Thoracic aorta (tissue), 2 donors: ENCODE measurements at places on chromosomes 11 and 22.

DNA sequence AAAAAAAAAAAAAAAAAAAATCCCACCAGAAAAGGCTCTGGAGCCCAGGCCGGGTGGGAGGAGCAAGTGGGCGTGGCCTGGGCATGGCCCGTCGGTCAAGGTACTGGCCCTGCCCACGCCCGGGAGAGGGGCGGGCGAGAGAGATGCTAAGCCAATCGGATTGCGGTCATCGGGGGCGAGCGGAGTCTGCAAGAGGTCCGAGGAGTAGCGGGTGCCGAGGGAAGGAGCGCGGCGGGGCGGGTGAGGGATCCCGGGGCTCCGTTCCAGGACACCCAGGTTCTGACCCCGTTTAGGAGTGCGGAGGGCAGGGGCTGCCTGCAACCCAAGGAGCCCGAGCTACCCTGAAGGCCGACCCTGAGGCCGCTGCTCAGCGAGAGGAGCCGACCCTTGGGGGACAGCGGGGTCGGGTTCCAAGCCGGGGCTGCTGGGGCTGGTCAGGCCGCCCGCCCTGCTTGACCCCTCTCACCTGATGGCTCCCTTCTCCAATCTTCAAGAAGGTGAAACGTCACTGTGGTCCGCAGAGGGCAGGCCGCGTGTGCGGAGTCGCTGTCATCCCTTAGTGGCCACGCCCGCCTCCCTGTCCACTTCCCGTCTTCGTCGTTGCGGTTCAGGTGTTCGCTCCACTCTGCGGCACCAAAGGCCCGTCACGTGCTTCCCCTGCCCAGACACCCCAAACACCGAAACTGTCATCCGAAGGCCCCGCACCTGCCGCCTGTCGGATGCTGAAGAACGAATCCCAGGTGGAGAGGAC is 11.1 kb upstream of the TAB1 start:
- H3K4me1 ChIP-seq: peaks cover 5% of the 10 kb centered on the region
- no peaks in the 10 kb centered on the region for H3K27me3 ChIP-seq
- peak overlapping the region; percentile 78 for H3K4me3 ChIP-seq
- no peak overlapping the region for H3K27ac ChIP-seq
- DNase-seq: peak; percentile 41

GRCh38 chr11:76903325-76903724 is 42.6 kb downstream of the ACER3 start:
- H3K4me1 ChIP-seq: no peaks in the 10 kb centered on the region
- H3K36me3 ChIP-seq: no peaks in the 10 kb centered on the region
- H3K27ac ChIP-seq: no peak overlapping the region
- DNase-seq: no peak
- no peaks in the 10 kb centered on the region for H3K27me3 ChIP-seq

DNA sequence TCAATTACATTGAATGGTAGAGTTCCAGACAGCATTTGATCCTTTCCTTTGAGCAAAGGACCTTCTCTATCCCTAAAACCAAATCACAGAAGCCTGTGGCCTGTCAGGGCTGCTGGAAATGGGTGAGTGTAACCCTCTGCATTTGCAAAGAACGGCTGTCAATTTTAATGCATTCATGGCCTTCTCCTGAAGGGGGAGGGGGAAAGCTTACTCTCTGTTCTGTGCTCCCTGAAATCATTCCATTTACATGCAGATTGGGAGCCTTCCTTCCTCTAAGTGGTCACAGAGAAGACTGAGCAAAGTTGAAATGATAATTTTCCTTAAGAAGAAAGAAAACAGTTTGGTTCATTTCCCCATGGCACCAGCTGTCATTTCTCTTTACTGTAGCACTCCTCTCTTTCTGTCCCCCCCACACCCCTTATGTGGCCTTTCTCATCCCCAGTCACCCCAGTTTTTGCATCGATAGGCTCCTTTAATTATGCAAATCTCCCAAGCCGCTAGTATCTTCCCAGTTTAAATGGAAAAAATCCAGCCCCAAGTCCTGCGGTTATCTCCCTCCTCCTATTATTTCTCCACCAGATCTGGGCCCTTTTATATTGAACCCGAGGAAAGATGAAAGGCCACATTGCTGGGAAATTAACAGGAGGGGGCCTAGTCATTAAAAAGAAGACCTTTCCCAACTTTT is 109.4 kb upstream of the KIRREL3 start:
- no peak overlapping the region for H3K27ac ChIP-seq
- H3K27me3 ChIP-seq: no peaks in the 10 kb centered on the region
- H3K4me3 ChIP-seq: no peak overlapping the region
- H3K36me3 ChIP-seq: no peaks in the 10 kb centered on the region

DNA sequence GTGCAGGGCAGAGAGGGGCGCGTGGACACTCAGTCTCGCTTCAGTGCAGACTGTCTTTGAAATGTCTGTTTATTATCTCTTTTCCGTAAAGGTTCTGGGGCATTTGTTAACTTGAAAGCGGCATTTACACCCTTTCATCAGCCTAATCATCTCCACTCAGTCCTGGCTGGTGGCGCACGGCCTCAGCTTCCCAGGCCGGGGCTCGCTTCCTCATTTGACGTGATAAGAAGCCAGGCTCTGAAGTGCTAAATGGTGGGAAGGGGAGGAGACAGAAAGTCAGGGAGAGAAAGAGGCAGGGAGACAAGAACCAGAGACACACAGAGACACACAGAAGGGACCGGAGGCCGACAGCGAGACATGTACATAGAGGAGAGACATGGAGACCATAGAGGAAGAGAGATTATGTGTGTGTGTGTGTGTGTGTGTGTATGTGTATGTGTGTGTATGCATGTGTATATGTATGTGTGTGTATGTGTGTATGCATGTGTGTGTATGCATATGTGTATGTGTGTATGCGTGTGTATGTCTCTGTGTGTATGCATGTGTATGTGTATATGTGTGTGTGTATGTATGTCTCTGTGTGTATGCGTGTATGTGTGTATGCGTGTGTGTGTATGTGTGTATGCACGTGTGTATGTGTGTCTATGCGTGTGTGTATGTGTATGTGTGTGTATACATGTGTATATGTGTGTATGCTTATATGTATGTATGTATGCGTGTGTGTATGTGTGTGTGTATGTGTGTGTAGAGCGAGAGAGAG is 101.5 kb downstream of the ST3GAL4 start:
- H3K4me3 ChIP-seq: no peak overlapping the region
- no peaks in the 10 kb centered on the region for H3K36me3 ChIP-seq
- H3K4me1 ChIP-seq: no peaks in the 10 kb centered on the region
- H3K27me3 ChIP-seq: no peaks in the 10 kb centered on the region
- DNase-seq: no peak
- no peak overlapping the region for H3K27ac ChIP-seq

DNA sequence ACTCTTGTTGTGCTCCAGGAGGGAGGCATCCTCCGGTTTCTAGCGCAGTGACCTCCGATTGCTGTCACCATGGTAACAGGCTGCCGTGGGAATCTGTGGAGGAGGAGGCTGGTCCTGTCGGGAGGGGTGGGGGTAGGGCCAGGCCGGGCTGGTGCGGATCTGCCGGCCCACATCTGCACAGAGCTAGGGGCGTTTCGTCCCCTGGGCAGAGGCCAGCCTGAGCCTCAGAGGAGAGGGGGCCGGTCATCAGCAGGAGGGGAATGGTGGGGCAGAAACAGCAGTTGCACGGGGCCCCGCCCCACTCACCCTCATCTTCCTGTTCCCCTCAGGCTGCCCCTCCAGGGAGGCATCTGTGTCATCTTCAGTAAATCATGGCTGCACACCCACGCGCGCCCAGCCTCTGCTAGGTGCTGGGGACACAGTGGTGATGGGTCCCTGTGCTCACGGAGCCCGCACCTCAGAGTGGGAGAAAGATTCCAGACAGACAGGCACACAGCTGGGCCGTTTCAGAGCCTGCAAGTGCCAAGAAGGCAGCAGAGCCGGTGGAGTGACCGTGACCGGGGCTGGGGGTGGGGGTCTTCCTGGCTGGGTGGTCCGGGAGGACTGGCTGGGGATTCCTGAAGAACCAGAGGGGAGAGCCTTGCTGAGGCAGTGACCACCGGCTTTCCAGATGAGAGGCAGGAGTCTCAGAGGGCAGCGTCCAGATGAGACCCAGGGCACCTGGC is 120.5 kb downstream of the CACNA1I start:
- H3K27ac ChIP-seq: no peak overlapping the region
- no peaks in the 10 kb centered on the region for H3K36me3 ChIP-seq
- H3K4me1 ChIP-seq: no peaks in the 10 kb centered on the region
- peaks cover 7% of the 10 kb centered on the region for H3K27me3 ChIP-seq
- no peak for DNase-seq

- H3K36me3 ChIP-seq: no peaks in the 10 kb centered on the region
- H3K4me1 ChIP-seq: no peaks in the 10 kb centered on the region
- no peaks in the 10 kb centered on the region for H3K27me3 ChIP-seq
- no peak overlapping the region for H3K27ac ChIP-seq
- no peak overlapping the region for H3K4me3 ChIP-seq
- no peak for DNase-seq
Observed at GRCh38 chr22:47610764-47611163, 848.3 kb downstream of the TBC1D22A start.

DNA sequence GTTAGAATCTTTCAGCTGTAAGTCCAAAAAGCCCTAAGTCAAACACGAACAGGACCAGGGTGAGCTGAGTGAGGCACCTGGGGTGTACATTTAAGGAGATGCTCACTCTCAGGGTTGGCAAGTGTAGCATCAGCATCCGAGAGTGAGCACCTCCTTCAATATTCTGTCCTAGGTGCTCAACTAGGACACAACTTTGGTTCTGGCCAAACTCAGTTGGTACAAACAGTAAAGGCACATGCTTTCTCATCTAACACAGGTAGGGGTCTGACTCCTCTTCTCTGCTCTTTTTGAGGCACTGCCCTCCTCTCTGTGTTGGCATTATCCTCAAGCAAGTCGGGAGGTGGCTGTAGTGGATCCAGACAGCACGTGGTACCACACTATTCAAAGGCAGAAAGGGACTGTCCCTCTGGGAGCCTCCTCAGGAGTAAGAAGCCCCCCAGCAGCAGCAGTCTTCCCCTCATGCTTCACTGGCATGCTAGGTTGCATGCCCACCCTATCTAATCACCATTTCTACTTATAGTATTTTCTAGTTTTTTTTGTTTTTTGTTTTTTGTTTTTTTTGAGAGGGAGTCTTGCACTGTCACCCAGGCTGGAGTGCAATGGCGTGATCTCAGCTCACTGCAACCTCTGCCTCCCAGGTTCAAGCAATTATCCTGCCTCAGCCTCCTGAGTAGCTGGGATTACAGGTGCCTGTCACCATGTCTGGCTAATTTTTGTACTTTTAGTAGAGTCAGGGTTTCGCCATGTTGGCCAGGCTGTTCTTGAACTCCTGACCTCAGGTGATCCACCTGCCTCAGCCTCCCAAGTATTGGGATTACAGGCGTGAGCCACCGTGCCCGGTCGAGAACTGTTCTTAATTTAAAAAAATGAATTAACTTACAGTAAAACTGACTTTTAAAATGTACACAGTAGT is 14.7 kb upstream of the MAPK1 start:
- no peaks in the 10 kb centered on the region for H3K4me1 ChIP-seq
- H3K27ac ChIP-seq: no peak overlapping the region
- H3K27me3 ChIP-seq: no peaks in the 10 kb centered on the region
- no peaks in the 10 kb centered on the region for H3K36me3 ChIP-seq
- DNase-seq: no peak
- no peak overlapping the region for H3K4me3 ChIP-seq

GRCh38 chr11:119755356-119756071 is 26.5 kb upstream of the NECTIN1 start:
- DNase-seq: no peak
- H3K27me3 ChIP-seq: no peaks in the 10 kb centered on the region
- peaks cover 9% of the 10 kb centered on the region for H3K4me1 ChIP-seq
- no peak overlapping the region for H3K27ac ChIP-seq

DNA sequence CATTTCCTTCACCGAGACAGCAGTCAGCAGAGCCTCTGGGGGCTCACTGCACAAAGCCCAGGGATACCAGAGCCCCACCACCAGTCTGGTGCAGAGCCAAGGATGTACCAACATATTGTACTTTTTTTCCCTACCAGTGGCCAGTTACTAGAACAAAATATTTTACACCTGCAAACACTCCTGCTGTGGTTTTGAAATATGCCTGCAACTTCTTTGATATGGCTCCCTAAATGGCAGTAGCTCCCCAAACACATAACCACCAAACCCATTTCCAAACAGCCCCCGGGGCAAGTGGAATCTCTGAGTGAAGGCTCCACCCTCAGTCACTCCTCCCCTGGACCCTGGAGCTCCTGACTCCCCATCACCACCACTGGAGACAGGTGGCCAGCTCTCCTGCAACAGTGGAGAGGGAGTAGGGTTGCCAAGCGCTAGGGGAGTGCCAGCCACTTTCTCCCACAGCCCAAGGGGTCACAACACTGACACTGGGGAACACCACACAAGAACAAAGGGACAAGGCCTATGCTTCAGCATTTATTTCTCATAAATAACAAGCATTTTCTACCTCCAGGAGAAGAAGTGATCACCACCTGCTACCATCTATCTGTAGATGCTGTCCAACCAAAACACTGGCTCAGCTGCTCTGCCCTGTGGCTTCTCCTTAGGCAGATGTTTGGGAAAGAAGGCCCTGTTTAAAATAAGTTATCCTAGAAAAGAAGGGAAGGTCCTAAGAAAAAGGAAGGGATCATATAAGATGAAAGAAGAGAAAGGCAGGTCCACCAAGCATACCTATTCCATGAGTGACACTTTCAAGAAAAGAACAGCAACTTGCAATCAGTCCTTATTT is 15.1 kb downstream of the DGCR2 start:
- peaks cover 30% of the 10 kb centered on the region for H3K4me1 ChIP-seq
- no peak for DNase-seq
- no peaks in the 10 kb centered on the region for H3K27me3 ChIP-seq
- H3K4me3 ChIP-seq: no peak overlapping the region

GRCh38 chr22:31532060-31532459 is 35.7 kb downstream of the SFI1 start:
- no peak overlapping the region for H3K4me3 ChIP-seq
- no peak overlapping the region for H3K27ac ChIP-seq
- no peak for DNase-seq

DNA sequence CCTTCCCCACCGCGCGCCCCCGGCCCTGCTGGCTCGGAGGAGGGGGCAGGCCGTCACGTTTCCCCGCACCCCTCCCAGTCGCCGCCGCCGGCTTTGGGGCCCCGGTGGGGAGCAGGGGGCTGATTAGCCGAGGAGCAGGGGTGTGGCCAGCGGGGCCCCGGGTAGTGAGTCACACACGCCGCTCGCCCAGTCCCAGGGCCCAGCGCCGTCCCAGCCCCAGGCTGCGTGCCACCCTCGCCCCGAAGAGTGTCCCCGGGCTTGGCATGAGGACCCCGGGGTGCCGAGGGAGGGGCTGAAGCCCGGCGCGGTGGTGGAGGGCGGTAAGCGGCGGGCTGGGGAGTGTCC is 34.4 kb downstream of the PRDM11 start:
- peak overlapping the region; percentile 73 for H3K4me3 ChIP-seq
- DNase-seq: no peak
- no peaks in the 10 kb centered on the region for H3K27me3 ChIP-seq
- peak overlapping the region; percentile 89 for H3K27ac ChIP-seq
